ENCODE measurements at places on chromosomes 7 and 10. TPM values are rescaled to one million over a fixed set of nuclear protein-coding genes. Genes with fewer than 3 reads are reported as not detected.
A peak's percentile ranks its signal among the peaks of the same experiment; 100 is the strongest.

Gene IPMK
- total RNA-seq, result 10.7 TPM

- DNase-seq, result peak; percentile 40
Observed at GRCh38 chr7:30322271-30323005, 38.0 kb downstream of the ZNRF2 start.

GRCh38 chr10:35712486-35712885 lies 70.4 kb upstream of the FZD8 start:
- no peak for DNase-seq

- DNase-seq, result no peak
Observed at GRCh38 chr7:48077423-48077822, 11.6 kb upstream of the UPP1 start.

GRCh38 chr10:83562381-83562780 lies 576.9 kb upstream of the GHITM start:
- DNase-seq, result no peak

DNA sequence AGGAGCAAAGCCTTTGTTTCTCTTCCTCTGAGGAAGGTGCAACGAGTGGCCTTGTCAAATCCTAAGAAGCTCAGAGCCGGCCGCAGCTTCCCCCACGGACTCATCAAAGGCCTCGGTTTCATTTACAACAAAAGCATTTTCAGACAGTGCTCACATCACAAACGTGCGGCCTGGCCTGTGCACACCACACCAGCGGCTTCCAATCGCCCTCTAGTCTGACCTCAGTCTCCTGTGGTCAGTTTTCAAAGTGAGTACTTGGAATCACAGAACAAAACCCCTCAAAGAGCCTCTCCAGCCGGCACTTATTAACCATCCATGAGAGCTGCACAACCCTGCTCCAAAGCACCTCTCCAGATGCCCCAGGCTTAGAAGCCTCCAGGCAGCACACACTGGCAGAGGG lies 3.3 kb downstream of the RADIL start:
- no peak for DNase-seq

- peak; percentile 63 for DNase-seq
Observed at GRCh38 chr10:25875556-25876165, 58.4 kb upstream of the MYO3A start.

DNA sequence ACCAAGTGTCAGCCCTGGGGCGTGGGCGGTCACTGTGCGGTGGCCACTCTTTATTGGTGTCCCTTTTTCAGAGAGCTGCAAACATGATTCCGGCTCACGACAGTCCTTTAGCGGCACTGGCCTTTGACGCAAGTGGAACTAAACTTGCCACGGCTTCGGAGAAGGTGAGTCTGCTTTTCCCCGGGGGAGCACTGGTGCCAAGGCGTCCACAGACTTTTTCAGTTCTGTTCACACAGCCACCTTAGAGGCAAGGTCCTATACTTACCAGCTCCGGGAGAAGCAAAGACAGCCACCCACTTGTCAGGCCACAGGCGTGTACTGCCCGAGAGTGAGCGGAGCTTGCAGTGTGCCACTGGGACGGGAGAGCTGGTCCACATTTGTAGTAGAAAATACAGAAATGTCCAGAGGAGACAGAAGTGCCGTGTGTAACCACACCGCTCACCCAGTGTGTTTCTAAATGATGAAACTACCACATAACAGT lies 27.9 kb downstream of the WIPI2 start:
- DNase-seq, result no peak

DNA sequence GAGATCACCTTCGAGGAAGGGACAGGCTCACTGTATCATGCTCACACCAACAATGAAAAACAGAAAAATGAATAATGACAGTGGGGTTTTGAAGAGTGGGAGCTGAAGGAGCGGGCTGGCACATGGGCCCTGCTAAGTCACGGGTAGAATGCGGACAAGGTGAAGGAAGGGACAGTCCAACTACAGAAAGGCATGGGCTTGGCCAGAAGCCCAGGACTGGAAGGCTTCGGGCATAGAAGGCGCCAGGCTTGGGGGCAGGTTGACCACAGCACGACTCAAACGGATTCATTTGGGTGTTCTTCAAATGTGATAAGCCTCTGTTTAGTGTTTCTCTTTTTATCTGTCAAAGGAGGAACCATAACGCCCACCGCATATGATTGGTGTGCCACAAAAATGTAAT lies 509.5 kb downstream of the CCSER2 start:
- DNase-seq, result no peak

DNA sequence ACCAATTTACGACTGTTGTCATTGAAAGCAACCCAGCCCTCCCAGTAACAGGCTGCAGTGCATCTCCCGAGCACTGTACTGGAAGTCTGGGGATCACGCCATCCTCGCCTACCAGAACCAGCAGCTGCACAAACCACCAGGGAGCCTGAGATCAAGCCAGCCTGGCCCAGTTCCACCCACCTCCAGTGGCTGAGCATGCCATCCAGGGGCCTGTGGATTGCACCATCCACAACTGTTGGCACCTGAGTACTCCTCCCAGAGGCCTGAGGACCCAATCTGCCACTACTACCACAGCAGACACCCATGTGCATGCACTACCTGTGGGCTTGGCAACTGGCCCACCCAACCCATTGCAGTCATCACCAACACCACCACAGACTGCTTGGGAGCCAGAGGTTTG lies 44.2 kb downstream of the HERPUD2 start:
- no peak for DNase-seq

All from RPMI7951 (cell line).